ENCODE measurements at places on chromosomes 5 and 9.

DNA sequence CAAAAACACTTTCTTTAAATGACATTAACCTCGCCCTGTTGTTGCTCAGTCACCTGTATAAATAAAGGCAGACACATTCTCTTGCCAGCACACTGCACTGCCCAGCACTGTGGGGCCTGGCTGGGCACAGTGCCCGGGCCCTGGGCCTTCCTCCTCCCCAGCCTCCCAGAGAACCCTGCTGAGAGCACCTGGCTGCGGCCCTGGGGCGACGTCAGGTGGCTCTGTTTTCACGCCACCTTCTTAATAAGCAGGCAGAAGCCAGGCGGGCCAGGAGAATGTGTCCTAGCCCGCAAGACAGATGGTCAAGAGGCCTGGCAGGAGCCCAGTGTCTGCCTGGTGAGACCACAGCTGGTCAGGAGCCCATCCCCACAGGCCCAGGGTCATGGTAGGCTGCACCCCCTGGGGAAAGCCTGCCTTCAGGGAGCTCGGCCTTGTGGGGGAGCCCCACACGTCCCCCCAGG lies 8.2 kb upstream of the AGPAT2 start:
- DNase-seq, result no peak

- no peak for DNase-seq
These were observed 35.1 kb downstream of the KCNIP1 start for GRCh38 chr5:170538696-170539586.

- DNase-seq, result no peak
These were observed 58.4 kb downstream of the COL23A1 start for GRCh38 chr5:178531786-178532185.

DNA sequence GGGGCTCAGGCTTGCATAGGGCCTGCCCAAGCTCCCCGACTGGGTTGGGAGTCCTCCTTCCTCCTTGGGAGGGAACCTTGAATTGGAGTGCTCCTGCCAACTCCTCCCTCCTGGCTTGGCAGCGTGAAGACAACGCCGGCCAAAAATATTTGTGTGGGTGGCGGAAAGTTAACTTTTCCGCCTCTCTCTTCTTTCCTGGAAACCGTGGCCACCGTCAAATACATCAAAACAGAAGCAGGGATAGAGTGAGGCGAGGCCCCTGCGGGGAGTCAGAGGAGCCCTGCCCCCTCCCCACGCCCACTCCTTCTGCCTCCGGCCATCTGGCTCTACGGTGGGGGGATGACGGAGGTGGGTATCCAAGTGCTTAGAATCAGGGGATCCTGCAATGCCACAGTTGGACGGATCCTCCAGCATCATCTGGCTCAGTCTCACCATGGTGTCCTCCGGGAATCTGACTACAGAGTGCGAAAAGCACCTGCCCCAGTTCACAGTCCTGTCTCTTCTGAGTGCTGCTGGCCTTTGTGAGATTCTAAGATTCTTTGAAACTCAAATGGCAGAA lies 25.2 kb upstream of the SYNPO start:
- peak; percentile 40 for DNase-seq

DNA sequence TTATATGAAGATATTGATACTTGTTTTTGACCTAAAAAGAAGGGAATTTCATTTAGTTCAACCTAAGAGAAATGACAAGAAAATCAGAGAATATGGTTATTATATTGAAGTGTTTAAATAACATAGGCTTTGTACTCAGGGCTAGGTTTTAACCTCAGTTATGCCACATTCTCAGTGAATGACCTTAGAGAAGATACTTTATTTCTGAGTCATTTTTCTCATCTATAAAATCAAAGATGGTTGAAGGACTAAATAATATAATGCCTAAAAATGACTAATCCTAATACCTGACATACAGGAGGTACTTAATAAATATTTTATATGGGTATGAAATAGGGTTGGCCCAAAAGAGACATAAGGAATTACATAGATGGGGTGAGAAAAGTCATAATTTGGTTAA lies 32.3 kb downstream of the DIMT1 start:
- no peak for DNase-seq

GRCh38 chr9:106304401-106304920 lies 558.5 kb upstream of the ZNF462 start:
- DNase-seq, result no peak
